ENCODE measurements at places on chromosomes 2 and 18.
A peak's percentile ranks its signal among the peaks of the same experiment; 100 is the strongest.

DNA sequence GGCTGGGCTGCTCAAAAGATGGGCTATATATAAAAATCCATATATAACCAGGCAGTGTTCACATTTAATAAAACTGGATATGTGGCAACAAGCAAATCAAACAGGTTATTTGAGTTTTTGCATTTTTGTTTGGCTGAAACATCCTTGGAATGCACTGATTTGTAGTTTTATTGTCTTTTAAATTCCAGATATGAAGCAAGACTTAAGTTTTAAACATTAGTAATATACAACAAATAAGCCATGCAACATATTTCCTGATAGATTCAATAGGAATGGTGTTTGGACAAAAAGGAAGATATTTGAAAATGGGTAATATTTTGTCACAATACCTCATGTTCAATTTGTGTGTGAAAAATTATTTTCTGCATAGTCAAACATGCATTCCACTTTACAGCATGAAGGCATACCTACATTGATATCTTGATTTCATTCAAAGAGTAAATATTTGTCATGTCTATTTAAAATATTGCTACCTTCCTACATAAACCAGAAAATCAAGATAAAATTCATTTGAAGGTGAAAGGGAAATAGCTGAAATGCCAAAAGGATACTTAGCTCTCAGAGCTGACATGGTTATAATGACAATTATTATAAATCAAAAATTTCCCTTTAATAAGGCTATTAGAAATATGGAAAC is 132.3 kb upstream of the NETO1 start:
- no peak for DNase-seq

DNA sequence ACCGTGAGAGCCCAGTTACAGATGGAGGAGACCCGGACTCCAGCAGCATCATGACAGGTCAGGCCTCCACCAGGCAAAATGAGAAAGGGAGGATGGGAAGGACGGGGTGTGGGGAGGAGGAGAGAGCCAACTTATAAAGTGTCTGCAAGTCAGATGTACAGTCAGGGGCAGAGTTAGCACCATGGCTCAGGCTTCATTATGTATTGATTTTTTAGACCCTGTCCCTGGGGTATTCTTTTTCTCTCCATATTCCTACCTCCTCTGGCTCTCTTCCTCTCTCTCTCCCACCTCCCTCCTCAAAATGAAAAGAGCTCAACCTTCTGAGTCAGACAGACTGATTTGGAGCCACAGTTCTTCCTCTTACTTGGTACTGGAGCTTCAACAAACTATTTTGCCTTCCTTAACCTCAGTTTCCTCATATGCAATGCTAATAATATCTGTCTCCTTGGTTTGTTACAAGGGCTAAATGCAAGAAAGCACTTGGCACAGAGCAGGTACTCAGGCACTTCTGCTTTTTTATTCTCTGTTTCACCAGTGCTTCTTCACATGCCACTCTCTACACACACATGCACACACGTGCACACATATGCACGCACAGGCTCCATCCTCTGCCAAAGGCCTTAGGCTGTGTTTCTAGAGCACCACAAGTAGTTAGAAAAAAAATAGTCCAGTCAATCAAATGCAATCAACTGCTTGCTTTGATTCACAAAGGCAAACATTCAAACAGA is 92.3 kb upstream of the PKDCC start:
- peak; percentile 66 for DNase-seq

DNA sequence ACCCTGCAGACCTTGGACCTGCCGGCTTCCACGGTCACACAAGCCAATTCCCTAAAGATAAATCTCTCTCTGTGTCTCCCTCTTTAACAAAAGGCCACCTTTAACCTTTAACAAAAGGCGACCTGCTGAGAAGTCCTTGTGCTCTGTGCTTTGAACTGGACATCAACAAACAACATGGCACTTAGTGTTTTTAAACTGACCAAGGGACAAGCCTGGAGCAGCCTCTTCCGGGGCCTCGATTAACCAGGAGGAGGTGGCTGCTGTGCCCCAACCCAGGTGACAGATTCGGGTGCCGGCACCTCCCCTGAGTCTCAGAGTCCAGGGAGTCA is 135.3 kb downstream of the RTP5 start:
- DNase-seq = no peak

DNA sequence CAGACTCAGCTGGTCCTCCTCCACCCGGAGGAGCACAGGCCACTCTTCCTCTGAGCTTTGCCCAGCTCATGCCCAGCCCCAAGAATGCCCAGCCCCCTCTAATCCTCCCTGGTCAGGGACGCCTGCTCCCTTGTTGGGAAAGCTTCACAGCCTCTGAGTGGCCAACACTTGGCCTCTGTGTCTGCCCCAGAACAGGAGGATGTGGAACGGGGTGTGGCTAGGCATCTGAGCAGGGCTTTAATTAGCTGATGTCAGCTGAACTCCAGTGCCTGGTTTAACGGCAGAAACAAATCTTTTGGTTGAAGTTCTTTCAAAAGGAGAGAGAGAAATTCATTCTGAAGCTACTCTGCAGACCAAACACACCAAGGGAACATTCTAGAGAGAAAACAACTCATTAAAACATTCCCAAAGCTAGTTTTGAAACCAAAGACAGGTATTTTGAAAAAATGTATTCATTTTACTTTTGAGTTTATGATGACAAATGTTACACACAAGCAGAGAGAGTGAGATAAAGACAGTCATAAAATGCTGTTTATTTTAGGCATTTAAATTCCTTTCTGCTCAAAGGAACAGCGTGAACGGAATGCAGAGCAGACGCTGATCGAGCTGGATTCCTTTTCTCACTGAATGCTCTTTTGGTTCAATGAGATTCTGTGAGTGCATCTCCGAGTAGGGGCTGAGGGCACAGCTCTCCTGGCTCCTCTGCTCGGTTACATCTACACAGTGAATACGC is 63.8 kb downstream of the RTP5 start:
- peak; percentile 44 for DNase-seq

DNA sequence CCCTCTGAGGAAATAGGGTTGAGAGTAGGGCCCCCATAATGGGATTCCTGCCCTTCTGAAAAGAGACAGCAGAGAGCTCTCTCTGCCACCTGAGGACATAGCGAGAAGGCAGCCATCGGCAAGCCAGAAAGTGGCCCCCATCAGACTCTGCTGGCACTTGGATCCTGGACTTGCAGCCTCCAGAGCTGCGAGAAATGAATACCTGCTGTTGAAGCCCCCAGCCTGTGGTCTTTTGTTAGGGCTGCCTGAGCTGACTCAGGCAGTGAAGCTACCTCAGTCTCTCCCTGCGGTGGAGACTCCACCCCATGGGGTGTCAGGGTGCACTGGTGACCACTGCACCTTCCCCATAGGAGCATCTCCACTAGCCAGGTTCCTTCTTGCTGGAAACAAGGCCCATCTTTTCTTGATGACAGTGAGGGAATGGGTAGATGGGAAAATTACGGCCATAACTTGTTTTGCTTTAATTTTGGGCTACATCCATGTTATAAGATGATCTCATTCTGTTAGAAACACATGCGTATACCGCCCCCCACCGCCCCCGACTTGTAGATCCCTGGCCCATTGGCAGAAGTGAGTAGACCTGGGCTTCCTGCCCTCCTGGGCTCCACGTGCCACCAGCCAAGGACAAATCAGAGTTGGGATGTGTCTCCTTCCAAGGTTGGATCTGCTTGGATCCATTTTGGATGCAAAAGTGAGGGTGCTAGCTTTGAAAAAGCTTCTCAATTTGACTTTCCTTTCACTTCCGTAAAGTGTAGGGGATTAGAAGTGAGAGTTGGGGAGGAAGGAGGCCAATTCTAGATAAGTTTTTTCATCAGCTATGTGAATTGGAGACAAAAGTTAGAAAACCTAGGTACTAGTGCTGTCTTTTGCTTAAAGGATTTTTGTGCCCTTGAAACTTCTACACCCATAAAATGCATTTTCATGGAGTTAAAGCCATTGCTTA is 42.9 kb downstream of the NCK2 start:
- peak; percentile 73 for DNase-seq

DNA sequence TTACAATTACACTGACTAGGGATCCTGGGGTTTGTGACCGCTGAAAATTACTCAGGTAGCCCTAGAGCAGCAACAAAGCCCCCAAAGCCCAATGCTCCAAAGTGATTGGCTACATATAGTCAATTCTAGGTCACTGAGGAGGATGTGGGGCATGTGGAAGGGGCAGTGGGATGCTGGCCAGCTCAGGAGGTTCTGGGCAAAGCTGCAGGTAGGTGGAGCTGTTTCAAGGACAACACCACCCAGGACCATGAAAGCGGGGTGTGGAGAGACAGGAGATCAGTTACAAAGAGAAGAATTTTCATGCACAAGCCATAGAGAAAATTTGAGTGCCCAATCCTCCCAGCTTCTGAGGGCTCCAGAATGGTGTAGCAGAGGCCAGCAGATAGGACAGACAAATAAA is 75.0 kb upstream of the CCDC85A start:
- DNase-seq = no peak

Data from MV-4-11 (cell line).